LHCN-M2 (cell line): ENCODE measurements at places on chromosomes 5 and 9. TPM values are rescaled to one million over a fixed set of nuclear protein-coding genes. Genes with fewer than 3 reads are reported as not detected.

Gene KIF24
- 5.1 and 5.6 TPM in 2 replicates for total RNA-seq

GRCh38 chr9:70392189-70392588, 22.3 kb downstream of the KLF9 start:
- no peak for DNase-seq

- peak; percentile 23 for DNase-seq
These were observed 170.2 kb upstream of the NREP start for GRCh38 chr5:111927191-111927590.

DNA sequence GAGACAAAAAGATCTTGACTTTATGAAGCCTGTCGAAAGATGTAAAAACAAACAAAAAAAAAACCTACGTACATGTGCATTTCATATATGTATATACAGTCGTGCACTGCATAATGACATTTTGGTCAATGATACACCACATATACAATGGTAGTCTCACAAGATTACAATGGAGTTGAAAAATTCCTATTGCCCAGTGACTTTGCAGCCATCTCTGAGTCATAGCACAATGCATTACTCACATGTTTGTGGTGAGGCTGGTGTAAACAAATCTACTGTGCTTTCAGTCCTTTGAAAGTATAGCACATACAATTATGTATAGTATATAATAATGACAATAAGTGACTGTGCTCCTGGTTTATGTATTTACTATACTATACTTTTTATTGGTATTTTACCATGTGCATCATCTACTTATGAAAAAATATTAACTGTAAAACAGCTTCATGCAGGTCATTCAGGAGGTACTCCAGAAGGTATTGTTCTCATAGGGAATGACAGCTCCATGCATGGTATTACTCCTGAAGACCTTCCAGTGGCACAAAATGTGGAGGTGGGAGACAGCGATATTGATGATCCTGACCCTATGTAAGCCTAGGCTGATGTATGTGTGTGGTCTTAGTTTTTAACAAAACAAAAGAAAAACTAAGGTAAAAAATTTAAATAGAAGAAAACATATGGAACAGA, 73.7 kb upstream of the FST start:
- DNase-seq, result peak; percentile 87

- peak; percentile 31 for DNase-seq
These were observed 52.7 kb downstream of the ITGA1 start for GRCh38 chr5:52840277-52841050.

DNA sequence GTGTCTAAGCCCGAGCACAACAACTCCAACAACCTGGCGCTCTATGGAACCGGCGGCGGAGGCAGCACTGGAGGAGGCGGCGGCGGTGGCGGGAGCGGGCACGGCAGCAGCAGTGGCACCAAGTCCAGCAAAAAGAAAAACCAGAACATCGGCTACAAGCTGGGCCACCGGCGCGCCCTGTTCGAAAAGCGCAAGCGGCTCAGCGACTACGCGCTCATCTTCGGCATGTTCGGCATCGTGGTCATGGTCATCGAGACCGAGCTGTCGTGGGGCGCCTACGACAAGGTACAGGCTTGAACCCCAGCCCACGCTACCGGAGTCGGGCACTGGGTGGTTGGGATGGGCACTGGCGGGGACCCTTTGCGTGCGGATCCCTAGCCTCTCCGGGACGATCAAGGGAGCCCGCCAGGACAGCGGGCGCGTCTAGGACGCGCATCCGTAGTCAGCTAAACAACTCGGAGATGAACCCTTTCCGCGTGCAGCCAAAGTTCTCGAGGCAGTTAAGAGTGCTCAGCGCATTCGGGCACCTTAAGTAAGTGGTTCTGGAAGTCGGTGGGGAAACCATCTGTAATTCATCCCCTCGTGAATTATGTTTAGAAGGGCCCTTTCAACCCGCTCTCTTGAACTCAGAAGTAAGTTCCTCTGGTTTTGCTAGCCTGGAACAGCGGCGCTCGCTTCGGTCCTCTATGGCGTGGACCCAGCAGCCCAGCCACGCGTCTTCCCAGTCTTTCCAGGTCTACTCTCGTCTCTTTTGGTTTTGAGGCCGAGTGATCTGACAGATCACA, 1.3 kb downstream of the KCNN2 start:
- DNase-seq, result no peak

DNA sequence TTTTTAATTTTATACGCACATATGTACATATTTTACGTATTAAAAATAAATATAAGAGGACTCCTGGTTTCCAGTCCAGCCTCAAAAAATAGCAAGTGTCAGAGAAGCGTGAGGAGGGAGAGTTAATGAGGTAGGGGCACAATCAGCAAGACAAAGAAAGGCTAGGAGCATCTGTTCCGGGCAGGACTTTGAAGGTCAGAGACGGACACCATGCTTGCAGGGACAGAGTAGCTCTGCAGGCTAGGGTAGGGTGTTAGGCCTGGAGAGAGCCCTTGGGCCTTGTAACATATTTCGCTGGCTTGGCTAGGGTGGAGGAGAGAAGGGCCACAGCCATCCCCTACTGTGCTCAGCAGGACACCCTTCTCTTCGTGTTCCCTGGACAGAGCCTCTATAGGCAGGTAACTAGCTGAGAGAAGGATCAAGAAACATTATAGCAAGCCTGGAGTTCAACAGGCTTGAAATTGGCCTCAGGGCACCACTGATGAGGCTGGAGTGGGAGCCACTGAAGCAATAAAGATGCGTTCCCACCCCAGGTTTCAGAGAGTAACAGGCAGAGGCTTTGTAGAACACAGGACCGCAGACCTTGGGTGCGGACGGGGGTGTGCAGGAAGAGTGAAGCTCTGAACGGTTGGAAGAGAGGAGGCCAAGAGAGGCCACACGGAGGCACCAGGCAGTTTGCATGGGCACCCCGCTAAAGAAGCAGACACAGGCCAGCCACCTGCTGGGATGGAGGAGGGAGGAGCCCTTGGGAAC, 9.7 kb upstream of the IPPK start:
- DNase-seq, result no peak

DNA sequence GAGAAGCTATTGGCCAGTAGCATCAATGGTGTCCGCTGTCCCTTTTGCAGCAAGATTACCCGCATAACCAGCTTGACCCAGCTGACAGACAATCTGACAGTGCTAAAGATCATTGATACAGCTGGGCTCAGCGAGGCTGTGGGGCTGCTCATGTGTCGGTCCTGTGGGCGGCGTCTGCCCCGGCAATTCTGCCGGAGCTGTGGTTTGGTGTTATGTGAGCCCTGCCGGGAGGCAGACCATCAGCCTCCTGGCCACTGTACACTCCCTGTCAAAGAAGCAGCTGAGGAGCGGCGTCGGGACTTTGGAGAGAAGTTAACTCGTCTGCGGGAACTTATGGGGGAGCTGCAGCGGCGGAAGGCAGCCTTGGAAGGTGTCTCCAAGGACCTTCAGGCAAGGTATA, 10.8 kb downstream of the TRIM32 start:
- no peak for DNase-seq

Gene FPGS
- 94.1 and 104 TPM in 2 replicates for total RNA-seq

Gene RAB24
- 25.3 and 32.4 TPM in 2 replicates for total RNA-seq

Gene C6
- total RNA-seq, result not detected in 2 replicates

- peak; percentile 49 for DNase-seq
These were observed 117.5 kb upstream of the ZNF462 start for GRCh38 chr9:106745457-106745856.

- no peak for DNase-seq
These were observed 222.0 kb upstream of the TRIM32 start for GRCh38 chr9:116464987-116465571.

Gene GRM6
- not detected in 2 replicates for total RNA-seq

Gene OR1Q1
- not detected in 2 replicates for total RNA-seq

DNA sequence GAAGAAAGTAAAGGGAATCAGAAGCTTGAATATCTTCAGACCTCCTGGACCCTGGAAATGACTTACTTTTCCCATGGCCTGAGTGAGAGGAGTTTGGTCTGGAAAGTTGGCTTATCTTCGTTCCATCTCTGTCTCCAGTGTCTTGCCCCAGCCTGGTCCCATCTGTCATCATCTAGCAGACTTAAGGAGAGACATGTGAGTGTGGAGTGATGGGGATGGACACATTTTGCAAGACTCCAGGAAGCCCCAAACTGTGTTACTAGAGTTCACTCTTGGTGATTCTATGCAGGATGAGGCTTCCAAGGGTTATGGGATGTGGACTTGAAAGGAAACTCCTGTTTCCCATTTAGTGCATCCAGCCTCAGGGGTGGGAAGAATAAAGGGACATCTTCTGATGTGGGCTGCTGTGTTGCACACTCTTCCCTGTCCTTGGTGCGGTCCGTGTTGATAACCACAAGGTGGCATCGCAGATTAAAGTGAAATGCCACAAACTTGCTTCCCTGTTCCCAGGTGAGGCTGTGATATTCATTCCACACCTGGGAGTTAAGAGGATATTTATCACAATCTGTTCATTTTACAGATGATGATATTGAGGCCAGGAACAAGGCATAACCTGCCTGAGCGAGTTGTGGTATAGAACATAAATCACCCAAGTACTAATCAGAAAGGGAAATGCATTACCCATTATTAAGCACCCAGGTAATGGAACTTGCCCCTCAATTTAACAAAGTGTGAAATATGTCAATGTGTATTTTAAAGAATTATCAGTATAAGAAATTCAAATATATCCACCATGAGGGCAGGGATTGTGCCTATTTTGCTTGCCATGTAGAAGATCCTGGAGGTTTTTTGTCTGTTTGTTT, 269.9 kb upstream of the PAPPA start:
- DNase-seq, result peak; percentile 49

GRCh38 chr5:149267241-149267973, 4.3 kb upstream of the AFAP1L1 start:
- no peak for DNase-seq

Gene JAKMIP2
- 0.06 and 0.52 TPM in 2 replicates for total RNA-seq

Gene SLC46A2
- total RNA-seq, result not detected in 2 replicates

- DNase-seq, result no peak
These were observed 51.5 kb downstream of the PIK3R1 start for GRCh38 chr5:68267066-68267465.

DNA sequence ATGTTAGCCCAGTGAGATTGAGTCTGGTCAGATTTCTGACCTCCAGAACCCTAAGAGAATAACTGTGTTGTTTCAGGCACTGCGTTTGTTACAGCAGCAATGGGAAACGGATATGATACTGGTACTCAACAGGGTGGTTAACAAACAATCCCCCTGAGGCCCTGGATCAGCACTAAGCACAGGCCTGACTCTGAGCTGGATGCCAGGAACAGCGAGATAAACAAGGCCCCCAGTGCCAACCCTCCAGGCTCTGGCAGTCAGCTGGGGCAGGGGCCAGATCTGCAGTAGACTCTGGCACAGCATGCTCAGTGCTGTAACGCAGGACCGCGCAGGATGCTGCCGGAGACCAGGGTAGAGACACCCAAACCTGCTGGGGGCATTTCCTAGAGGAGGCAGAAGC, 22.1 kb downstream of the CPLX2 start:
- DNase-seq, result no peak

GRCh38 chr5:98433673-98434072, 339.8 kb upstream of the RGMB start:
- peak; percentile 65 for DNase-seq

Gene SHISAL2B
- total RNA-seq, result not detected in 2 replicates

Gene SLC9A3
- total RNA-seq, result 4.2 and 4.4 TPM in 2 replicates

DNA sequence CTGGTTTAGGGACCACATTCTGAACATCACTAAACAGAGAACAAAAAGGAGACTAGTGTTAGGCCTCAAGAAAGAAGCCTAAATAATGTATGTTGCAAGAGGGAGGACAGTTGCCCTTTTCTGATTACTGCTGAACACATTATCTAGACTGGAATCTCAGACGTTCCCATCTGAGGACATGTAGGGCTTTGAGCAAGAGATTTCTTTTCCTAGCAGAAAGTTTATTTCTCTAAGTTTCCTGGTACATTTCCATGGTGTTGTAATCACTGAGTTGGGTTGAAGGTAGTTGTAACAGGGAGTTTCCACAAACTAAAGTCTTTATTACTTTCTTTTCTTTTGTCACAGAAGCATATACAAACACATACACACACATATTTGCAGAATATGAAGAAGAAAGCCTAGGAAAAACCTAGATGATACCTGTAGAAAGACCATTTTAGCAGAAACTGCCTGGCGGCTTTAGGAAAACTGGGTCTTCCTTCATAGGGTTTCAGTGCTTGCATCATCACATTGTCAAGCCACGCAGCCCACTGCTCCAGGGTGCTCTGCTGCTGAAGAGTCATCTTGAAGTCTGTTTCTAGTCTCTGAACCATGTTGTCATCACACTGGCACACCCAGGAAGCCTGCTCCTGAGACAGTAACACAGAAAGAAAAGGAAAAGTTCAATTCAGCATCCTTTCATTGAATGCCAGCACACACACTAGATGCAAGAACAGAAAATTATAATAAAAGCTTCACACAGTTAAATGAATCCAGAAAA, 269.1 kb downstream of the RFX3 start:
- DNase-seq, result no peak

DNA sequence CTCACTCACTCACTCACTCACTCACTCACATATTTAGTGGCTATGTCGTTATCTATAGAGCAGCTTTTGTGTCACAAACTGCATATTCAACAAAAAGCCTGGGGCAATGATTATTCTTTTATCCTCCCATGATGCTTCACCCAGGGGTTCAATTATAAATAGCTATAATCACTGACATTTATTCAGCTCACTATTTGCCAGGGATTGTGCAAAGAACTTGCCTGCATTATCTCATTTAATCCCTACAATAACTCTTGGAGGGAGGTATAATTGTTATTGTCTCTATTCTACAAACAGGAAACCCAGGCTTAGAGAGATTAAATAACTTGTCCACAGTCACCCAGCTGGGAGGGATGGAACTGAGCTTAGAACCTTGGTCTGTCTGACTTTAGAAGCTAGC, 298.0 kb upstream of the MSX2 start:
- DNase-seq, result no peak

GRCh38 chr5:43581398-43581797, 21.6 kb upstream of the NNT start:
- no peak for DNase-seq

DNA sequence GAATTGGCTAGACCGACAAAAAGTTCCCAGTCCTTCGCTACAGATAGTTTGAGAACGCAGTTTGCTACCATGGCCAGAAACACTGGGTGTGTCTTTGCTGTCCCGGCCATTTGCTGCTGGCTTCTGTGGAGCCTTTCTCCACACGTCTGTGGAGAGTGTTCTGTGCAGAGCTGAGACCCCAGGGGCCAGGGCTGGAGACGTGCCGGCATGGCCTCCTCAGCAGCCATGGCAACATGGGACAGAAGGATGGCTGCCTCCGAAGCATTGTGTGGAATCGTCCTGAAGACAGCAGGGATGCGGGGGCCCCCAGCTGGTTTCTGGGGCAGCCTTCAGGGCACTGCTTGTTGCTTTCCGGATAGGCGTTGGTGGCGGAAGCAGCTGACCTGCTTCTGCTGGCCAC, 142.8 kb downstream of the GADD45G start:
- DNase-seq, result no peak

- peak; percentile 26 for DNase-seq
These were observed 234.4 kb upstream of the GRAMD2B start for GRCh38 chr5:126188804-126189203.

DNA sequence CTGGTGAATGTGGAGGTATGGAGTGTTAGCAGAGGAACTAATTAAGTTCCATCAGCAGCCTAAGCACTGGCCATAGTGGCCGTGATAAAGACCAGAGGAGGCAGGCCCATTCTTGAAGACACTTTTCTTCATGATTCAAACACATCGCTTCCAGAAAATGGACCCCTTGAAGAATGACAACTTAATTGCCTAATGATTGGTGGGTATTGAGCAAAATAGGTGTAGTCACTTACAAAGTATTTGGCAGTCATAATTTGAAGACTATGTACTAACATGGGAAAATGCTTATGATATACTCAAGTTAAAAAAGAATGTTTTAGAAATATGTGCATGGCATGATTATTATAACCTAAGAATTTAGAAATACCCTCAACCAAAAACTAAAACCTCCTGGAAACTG, 44.8 kb downstream of the MEGF10 start:
- DNase-seq, result no peak

GRCh38 chr9:93309889-93310425, 126.0 kb downstream of the WNK2 start:
- DNase-seq, result no peak

- DNase-seq, result no peak
These were observed at the start of gene GARIN3 for GRCh38 chr5:157166214-157167213. TSS of gene GARIN3 (minus strand) at chr5:157166264. CDS start at chr5:157166168, 96 bp downstream.
